ENCODE measurements at places on chromosomes 12 and 14. TPM values are rescaled to one million over a fixed set of nuclear protein-coding genes. Genes with fewer than 3 reads are reported as not detected.

DNA sequence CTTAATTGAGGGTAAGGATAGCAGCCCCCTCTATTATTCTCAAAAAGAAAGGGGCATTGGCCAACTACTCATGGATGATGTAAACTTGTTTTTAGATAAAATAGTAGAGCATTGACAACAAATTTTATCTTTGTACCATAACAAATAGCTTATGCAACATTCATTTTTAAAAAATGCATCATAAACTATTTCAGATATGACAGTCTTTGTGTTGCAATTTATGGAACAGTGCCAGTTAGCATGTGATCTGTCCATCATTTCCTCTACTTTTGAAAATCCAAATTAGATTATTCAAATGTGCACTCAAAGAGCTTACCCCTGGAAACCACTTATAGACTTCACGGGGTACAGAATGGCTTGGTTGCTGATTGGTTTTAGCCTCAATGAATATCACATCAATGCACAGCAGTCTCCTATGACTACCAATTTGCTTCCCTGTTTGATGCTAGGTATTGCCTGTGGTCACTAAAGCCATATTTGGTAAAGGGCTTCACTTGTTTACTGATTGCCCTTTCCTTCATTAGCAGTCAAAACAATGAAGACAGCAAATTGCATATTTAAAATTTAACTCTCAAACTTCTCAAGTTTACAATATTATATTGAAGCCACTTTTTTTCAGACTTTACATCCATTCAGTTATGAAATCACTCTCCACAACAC is 274.9 kb upstream of the MGAT4C start:
- DNase-seq: no peak

Gene GPR84
- total RNA-seq: not detected

DNA sequence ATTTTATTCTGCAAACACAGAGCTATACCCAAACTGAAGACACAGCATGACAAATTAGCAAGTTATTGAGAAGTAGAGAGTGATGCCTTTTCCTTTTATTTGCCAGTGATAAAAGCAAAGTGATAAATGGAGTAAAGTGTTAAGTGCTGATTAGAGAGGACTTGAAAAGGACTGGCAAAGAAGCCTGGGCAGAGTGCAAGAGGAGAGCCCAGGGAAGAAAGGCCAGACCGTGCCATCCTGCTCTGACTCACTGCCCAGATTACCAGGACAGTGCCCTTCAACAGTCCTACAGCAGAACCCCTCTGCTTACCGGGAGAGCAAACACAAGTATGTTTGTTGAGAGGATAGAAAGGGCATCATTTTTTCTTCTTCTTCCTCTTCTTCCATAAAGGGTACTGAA is 106.5 kb downstream of the ETV6 start:
- DNase-seq: peak; percentile 41

Gene MUCL1
- not detected for total RNA-seq

Gene SMOC1
- total RNA-seq: 0.10 TPM

GRCh38 chr12:20369305-20370013 is 1.1 kb downstream of the PDE3A start:
- no peak for DNase-seq

Data from renal cortical epithelial cell (primary cell).